ENCODE measurements at places on chromosomes 4 and X.

- DNase-seq = peak; percentile 12
Measured at GRCh38 chr4:109826719-109827118, 1.1 kb upstream of the RRH start.

- DNase-seq = no peak
Measured at GRCh38 chr4:184200296-184200695, 17.4 kb downstream of the ENPP6 start.

GRCh38 chr4:44446191-44446590, 2.4 kb downstream of the KCTD8 start:
- DNase-seq = no peak

DNA sequence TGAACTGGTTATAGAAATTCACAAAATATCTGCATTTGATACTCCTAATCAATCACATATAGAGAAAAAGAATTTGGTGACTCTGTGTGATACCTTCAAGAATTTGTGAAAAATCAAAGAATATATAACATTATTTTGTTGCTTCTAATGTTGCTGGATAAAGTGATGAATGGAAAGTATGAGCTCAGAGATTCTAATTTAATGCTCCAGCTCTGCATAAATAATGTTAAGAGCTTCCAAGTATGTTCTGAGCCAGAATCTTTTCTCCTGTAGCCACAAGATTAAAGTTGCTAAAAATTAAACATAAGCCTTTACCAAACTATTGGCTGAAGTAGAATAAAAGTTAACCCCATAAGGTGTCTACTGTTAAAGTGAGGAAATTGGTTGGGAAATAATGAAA, 294.7 kb upstream of the CT83 start:
- DNase-seq = no peak

- no peak for DNase-seq
Measured at GRCh38 chr4:17283832-17284231, 228.1 kb downstream of the QDPR start.
